Non-pigmented ciliary epithelial cell (primary cell): ENCODE measurements at places on chromosomes 6 and 20.

GRCh38 chr6:52233975-52234823 lies 10.1 kb downstream of the IL17F start:
- DNase-seq, result peak; percentile 17

GRCh38 chr6:140271759-140272377 lies 897.4 kb upstream of the CITED2 start:
- DNase-seq, result no peak

DNA sequence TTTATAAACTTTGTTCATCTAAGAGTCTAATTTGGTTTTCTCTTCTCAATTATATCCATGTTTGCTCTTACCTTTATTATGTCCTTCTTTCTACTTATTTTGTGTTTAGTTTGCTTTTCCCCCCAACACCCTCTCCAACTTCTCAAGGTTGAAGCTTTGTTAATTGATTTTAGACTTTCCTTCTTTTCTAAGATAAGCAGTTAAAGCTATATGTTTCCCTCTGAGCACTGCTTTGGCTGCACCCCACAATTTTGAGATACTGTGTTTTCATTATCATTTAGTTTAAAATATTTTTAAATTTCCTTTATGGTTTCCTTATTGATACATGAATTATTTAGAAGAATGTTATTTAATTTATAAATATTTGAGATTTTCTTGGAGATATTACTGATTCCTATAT lies 13.9 kb upstream of the BEND6 start:
- no peak for DNase-seq

GRCh38 chr20:62281161-62281933 lies 21.4 kb upstream of the ADRM1 start:
- DNase-seq, result no peak

- DNase-seq, result no peak
Observed at GRCh38 chr6:37188962-37189510, 19.1 kb downstream of the PIM1 start.

DNA sequence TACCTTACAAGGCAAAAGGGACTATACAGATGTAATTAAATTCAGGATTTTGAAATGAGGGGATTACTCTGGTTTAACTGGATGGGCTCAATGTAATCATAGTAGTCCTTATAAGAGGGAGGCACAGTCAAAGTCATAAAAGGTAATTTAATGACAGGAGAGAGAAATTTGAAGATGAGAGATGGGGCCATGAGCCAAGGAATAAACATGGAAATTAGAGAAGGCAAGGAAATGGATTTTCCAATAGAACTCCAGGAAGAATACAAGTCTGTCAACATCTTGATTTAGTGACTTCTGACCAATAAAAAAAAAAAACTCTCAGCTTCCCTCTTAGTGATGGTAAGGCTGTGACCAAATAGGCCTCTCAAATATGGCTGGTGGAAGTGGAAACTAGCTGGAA lies 101.9 kb upstream of the BEND3 start:
- no peak for DNase-seq

- DNase-seq, result no peak
Observed at GRCh38 chr6:55082021-55082420, 92.3 kb upstream of the HCRTR2 start.
